ENCODE measurements at places on chromosomes 6 and 20. TPM values are rescaled to one million over a fixed set of nuclear protein-coding genes. Genes with fewer than 3 reads are reported as not detected.

CTAGE9 gene
- not detected for total RNA-seq

PXDC1 gene
- 310 TPM for total RNA-seq

KHDC1L gene
- total RNA-seq: not detected

HCK gene
- 16.8 TPM for total RNA-seq

- H3K4me3 ChIP-seq: no peak overlapping the region
- no peak for DNase-seq
- H3K27me3 ChIP-seq: no peaks in the 10 kb centered on the region
- no peak overlapping the region for H3K27ac ChIP-seq
Observed at GRCh38 chr6:30480536-30481156, 8.7 kb upstream of the HLA-E start.

GRCh38 chr6:150590446-150590845, 9.2 kb upstream of the PLEKHG1 start:
- H3K4me3 ChIP-seq: no peak overlapping the region
- no peak overlapping the region for H3K27ac ChIP-seq
- H3K27me3 ChIP-seq: no peaks in the 10 kb centered on the region
- no peak for DNase-seq
- H3K36me3 ChIP-seq: no peaks in the 10 kb centered on the region
- H3K4me1 ChIP-seq: no peaks in the 10 kb centered on the region

Data from ascending aorta (tissue), 2 donors.